ENCODE measurements at places on chromosomes 7 and 10. TPM values are rescaled to one million over a fixed set of nuclear protein-coding genes. Genes with fewer than 3 reads are reported as not detected.

The R3HCC1L gene
- total RNA-seq: 11.3 TPM

The TOMM7 gene
- total RNA-seq: 256 TPM

DNA sequence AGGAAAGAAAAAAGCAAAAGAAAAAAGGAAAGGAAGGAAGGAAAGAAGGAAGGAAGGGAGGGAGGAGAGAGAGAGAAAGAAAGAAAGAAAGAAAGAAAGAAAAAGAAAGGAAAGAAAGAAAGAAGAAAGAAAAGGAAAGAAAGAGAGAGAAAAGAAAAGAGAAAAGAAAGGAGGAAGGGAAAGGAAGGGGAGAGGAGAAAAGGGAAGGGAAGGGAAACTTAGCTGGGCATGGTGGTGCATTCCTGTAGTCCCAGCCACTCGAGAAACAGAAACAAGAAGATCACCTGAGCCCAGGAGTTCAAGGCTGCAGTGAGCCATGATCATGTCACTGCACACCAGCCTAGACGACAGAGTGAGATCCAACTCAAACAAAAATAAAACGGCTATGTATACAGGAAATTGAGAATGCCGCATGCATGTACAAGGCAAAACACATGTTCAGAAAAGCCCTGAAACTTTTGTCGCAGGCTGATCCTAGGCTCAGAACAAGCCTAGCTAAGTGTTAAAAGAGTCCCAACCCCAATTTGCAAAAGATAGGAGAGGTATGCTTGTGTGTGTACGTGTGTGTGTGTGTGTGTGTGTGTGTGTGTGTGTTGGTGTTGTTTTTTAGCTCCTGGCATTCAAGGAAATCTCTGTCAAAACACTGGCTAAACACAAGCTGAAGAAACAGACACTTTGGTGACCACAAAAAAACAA lies 6.6 kb upstream of the NPC1L1 start:
- no peak for DNase-seq

DNA sequence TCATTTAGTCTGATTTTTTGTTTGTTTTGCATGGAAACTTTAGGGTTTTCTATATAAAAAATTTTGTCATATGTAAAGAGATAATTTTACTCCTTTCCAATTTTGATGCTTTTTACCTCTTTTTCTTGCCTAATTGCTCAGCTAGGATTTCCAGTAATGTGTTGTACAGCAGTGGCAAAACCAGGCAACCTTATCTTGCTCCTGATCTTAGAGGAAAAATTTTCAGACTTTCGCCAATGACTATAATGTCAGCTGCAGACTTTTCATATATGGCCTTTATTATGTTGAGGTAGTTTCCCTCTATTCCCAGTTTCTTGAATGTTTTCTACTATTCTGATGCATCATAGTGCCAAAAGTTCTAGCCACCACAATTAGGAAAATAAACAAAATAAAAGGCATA lies 126.3 kb downstream of the ALOX5 start:
- no peak for DNase-seq

DNA sequence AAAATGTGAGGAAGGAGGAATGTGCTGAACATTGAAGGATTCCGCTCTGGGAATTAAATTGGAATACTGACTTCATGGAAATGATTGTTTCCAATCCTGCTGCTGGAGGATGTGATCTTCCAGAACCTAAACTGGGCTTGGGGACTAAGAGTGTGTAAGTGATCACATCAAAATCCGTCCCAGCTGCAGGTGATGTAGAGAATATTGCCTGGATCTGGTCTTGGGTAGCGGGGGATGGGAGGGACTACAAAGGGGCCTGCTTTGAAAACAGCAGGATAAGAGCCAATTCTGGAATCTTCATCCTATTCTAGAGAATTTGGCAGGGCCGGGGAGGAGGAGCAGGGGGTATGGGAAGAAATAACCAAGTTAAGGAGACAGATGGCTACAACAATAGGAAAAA lies 552.2 kb upstream of the FZD8 start:
- no peak for DNase-seq

- no peak for DNase-seq
These were observed 149.5 kb downstream of the RGS10 start for GRCh38 chr10:119393019-119393418.

GRCh38 chr7:132480534-132480933 lies 95.7 kb downstream of the PLXNA4 start:
- no peak for DNase-seq

DNA sequence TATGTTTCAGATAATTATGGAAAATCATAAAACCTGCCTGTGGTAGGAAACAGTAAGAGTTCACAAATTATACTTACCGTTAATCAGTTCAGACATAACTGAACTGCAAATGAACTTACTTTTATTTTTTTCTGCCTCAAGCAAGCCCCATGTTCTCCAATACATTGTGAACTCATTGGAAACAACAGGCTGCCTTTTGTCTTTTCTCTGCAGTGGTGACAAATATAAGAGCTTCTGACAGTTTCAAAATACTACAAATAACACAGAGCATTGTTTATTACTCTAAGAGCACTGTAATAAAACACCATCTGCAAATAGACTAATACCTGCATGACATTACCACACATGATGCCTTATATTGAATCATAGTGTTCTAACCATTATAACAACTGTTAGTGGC lies 94.0 kb upstream of the CDCA7L start:
- no peak for DNase-seq

DNA sequence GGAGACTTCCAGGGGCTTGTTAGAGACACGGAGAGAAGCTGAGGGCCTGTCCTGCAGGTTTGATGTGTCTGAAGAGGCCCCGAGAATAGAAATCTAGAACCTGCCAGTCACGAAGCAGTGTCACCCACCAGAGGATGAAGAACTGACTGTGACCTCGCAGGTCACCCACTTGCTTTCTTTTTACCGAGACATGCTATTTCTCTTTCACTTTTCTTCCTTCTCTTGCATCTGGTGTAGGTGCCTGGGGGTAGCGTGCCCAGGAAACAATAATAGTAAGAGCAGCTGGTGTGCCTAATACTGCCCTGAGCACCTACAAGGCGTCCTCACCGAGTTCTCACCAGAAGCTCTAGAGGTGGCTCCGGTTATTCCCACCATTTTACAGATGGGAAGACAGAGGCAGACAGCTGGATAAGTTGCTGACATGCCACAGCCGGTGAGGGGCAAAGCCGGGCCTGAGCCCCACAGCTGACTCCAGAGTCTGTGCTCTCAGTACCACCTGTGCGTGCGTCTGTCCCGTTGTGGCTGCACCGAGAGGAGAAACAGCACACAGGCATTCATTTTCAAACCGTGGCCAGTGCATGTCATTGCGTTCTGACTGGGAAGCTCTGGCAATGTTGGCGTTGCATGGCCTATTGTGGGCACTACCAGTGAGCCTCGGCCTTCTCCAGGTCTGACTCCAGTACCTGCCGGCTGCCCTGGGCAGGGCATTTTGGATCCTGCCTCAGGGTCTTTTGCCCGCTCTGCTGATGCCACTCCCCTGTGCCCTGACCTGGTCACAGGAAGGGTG lies 7.8 kb downstream of the CHST3 start:
- DNase-seq: no peak

DNA sequence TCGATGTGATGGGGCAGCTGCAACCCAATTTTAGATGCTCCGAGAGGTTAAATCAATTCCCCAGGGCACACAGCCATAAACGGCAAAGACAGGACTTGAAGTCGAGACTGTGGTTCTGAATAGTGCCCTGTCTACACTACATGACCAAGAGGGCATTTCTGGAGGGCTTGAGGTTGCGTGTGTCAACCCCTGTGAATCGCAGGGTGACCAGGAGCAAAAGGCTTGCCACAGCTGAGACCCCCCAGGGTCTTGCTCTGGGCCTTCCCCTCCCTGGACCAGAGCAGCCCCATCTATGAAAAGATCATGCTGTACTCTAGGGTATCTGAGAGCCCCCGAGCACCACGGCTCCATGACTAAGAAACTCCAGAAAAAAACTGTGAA lies 26.8 kb upstream of the RASGEF1A start:
- DNase-seq: no peak

GRCh38 chr10:78457804-78458482 lies 424.3 kb downstream of the RPS24 start:
- DNase-seq: no peak

GRCh38 chr10:90920986-90921666 lies at the start of gene ANKRD1:
ANKRD1 (minus strand) TSS chr10:90921087; CDS start chr10:90921027, 60 bp downstream.
- no peak for DNase-seq

All from osteocyte (in vitro differentiated cells).